ENCODE measurements at places on chromosomes 13 and 19.

- DNase-seq: no peak
These were observed 1.4 kb downstream of the KASH5 start for GRCh38 chr19:49389406-49389805.

- DNase-seq: no peak
These were observed 20.3 kb downstream of the FLT1 start for GRCh38 chr13:28474491-28475134.

DNA sequence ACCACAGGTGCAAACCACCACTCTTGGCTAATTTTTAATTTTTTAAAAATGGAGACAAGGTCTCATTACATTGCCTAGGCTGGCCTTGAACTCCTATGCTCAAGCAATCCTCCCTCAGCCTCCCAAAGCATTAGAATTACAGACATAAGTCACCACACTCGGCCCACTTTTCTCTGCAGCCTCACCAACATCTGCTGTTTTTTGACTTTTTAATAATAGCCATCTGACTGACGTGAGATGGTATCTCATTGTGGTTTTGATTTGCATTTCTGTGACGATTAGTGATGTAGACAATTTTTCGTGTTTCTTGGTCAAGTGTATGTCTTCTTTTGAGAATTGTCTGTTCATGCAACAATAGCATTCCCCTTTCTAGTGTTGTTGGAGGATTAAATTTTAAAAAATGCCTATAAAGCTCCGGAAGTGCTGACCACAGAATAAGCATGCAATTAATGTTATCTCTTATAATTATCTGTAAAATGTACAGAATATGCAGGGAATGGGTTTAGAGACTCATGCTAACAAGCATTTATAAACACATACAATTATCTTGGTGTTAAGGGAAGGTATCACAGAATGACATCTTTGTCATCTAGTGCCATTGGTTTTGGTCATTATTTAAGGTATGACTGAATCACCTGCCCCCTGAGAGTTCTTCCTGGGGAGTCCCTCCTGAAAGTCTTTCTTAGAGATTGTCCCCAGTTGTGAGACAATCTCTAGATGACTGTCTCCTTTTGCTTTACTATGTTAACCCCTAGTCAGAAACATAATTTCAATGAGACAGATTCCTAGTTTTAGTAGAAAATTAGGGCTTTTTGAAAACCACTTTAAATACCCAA is 118.5 kb upstream of the SERTM1 start:
- no peak for DNase-seq

- DNase-seq: no peak
These were observed 81.1 kb upstream of the SIAH3 start for GRCh38 chr13:45932676-45933075.

GRCh38 chr13:87131611-87132010 is 539.6 kb upstream of the SLITRK5 start:
- no peak for DNase-seq

GRCh38 chr13:99979453-99980200 is 2.0 kb upstream of the ZIC2 start:
- DNase-seq: no peak

GRCh38 chr13:98246538-98247172 is 69.6 kb upstream of the RNF113B start:
- DNase-seq: no peak

DNA sequence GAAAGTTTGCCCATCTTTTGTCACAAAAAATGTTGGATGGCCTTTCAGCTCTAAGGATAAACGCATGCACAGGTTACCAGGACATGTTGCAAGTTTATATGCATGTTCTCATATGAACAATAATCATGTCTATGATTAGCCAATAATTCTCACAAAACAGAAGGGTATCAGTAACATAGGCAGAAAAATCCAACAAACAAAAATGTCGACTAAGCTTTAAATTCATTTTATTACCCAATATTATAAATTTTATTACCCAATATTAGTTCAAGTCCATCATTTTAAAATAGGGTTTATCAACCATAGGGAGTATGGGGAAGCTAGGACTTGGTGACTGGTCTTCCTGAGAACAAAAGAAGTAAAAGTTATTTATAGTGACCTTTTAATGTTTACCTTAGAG is 93.1 kb downstream of the ENOX1 start:
- DNase-seq: no peak

DNA sequence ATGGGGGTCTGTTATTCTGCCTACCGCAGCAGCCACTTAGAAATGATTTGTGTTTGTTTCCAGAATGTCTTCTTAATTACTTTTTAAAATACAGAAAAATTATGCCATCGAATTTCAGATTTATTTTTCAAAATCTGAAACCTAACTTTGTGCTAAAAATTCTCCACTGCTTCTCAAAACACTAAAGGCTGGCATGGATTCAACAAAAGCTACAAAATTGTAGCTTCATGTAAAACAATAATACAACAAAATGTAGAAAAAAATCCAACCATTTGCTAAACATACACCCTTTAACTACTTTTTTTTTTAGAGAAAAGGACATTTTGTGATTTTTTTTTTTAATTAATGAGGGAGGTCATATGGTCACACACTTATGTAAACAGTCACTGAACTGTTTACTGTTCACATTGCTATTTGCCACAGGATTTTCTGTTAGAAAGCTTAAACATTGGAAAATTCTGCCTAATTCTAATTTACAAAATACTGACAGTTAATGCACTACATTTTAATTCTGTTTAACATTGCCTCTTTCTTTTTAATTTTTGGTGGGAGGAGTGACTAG is 606.6 kb downstream of the DCT start:
- no peak for DNase-seq

DNA sequence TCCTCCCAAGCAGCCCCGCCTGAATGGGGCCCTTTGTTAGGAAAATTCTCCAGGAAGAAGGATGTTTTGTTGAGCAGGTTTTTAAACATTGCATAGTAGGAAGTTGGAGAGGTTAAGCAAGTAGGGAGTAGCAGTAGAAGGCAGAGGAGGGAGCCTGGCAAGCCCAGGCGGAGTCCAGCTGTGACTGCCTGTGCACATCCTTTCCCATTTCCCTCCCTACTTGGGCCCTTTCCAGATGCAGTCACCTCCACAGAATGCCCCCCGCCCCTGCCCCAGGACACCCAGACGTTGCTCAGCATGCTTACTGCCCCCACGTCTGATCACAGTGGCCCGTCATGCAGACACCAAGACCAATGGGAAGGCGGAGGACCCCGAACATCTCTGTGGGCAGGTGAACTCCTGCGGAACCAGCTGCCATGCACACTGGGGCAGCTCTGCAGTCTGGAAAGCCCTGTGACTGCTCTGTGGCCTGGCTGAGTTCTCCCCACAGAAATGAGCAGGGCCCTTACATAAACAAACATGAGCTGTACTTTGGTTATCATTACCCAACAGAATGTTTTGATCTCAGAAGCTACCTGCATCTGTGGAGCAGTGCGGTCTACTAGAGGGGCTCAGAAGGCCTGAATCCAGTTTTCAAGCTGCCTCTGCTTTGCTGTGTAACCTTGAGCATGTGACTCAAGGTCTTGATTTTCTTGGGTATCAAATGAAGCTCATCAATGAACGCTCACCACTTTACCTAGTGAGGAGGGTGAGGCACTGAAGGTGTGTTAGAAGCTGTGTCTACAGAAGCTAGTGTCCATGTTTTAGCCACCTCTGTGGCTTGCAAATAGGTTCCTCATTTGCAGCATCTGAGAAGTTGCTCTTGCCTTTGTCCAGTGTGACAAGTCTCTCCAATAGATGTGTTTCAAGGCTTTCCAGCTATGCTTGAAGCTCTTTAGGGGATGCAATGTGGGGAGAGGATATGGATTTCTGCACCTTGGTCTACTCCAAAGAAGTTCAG is 84.2 kb downstream of the TNFRSF19 start:
- no peak for DNase-seq

- DNase-seq: no peak
These were observed 24.9 kb upstream of the TPM4 start for GRCh38 chr19:16051254-16052025.

DNA sequence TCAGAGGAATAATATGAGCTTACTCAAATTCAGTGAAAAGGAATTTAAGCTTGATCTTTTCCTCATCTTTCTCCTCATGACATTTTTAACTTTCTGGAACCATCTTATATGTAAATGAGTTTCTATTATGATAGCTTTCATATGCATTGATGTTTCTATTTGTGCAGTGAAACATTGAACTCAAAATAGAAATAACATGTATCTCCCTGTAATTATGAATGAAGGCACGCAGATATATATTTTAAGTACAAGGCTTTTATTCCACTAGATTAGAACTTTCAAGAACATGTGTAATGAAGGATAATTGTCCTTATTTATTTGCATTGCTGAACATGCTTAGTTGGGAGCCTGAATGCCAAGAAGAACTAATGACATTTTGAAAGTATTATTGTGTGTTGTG is 1391.7 kb upstream of the MIR17HG start:
- no peak for DNase-seq

DNA sequence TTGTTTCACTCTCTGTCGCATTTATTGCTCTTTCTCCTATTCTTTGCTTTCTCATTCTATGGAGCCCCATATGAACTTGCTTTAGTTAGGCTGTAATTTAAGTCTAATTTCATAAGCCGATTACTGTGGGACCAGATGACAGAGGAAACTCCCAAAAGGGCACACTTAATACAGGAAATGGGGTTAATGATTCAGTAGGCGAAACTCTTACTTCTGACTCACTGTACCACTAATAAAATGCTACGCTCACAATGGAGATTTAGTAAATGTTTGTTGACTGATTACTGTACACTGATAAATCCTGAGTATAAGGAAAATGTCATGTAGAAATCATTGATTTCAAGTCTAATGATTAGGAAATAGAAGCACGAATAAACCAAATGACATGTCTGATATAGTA is 276.4 kb downstream of the KLF5 start:
- DNase-seq: no peak

DNA sequence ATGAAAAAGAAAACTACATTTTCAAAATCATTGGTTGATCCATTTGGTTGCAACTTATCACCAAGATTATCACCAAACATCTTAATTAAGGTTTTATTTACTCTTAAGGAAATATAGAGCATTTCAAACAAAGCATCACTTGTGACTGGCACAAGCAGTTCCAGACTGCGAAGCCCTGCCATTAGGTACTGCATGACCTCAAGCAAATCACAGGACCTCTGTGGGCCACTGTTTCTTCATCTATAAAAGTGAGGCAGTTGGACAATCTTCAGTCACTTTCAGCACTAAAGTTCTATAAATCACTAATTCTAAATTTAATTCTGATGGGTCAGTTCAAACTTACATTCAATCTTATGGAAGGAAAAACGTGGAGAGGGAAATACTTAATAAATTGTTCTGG is 2.0 kb downstream of the ELF1 start:
- no peak for DNase-seq

- no peak for DNase-seq
These were observed 572.6 kb upstream of the KLF12 start for GRCh38 chr13:74706801-74707200.

- DNase-seq: no peak
These were observed 2602.5 kb downstream of the PCDH9 start for GRCh38 chr13:64627654-64628053.

DNA sequence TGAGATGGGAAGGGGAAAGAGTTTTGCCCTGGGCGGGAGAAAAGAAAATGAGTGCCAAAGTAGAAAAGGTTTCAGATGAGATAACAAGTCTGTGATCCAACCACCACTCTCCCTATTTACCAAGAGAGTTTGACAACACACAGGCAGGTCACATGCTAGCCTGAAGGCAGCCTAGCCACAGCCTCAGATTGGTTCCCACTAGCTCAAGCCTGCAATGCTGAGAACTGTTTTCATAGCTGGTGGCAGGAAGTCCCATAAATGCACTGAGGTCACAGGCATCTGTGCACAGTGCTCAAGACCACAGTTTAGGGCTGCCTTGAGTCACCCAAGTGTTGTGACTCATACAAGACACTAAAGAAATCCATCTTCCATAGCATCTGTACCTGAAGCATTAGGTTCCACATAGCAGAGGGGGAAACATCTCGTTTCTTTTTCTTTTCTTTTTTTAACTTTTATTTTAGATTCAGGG is 18.5 kb upstream of the POP4 start:
- DNase-seq: no peak

DNA sequence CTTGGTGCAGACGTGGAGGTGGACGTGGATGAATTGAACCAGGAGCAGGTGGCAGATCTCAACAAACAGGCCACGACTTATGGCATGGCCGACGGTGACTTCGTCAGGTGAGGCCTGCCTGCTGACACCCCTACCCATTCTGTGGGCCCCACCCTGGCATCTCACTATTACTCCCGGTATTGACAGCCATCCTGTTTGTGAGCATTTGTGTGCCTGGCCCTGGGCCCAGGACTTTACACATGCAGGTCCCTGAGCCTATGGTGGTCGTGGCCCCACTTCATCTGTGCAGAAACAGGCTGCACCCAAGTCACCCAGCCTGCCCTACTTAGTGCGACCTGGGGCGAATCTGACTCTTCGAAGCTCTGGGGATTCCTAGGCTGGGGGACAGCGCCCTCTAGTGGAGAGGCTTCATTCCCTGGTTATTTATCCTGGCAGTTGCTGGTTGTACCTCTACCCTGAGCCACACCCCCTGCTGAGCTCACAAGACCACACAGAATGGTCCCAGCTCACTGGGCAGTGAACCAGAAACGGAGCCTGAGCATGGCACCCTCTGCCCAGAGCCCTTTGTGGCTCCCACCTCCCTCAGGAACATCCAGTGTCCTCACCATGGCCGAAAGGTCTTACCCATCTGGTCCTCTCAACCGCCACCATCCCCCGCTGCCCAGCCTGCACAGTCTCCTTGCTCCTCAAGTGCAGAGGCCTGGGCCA is 16.9 kb downstream of the ZNF296 start:
- peak; percentile 62 for DNase-seq

DNA sequence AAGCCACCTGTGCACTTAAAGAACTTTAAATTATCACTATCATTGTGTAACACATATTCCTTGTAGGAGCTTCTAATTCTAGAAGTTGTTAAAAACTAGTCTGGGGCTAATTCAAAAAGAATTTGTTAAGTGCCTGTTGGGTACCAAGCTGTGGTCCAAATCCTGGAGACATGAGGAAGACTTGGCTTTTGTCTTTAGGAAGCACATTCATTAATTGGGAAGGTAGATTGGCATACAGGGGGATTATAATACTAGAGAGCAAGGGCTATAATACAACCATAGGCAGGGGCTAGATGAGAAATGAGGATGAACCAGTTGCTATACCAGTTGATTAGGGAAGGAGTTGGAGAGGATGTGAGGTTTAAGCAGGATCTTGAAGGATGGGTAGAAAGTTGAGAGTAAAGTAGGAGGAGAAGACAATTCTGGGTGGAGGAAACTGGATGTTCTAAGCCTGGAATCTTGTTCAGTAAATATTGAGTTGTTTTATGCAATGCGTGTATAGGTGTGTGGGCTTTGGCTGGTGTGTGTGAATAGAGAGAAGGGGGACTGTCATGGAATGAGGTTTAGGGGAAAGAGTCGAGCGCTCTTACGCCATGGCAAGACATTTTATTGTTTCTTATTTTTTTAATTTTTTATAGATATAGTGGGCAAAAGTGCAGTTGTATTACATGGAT is 350.1 kb downstream of the GPC5 start:
- DNase-seq: no peak

Data from stimulated activated CD4-positive, alpha-beta T cell treated with anti-CD3 and anti-CD28 coated beads, TNF-alpha, amount 100 ng/mL, for 1 hour (primary cell).